ENCODE measurements at places on chromosomes 13 and 19.

DNA sequence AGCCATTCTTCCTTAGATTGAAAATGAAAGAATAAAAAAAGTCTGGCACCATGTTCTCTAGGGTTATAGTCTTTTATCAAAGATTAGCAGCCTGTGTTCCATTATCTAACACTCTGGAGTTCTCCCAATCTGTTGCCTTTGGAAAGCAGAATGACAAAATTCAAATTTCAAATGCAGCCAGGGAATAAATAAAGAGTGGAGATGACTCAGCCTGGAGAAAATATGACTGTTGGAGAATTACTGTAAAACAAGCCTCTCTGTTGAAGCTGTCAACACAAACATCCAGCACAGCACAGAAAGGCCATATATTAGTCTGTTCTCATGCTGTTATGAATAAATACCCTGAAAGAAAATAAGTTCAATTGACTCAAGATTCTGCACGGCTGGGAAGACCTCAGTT lies 650.5 kb upstream of the SLC10A2 start:
- no peak for DNase-seq

DNA sequence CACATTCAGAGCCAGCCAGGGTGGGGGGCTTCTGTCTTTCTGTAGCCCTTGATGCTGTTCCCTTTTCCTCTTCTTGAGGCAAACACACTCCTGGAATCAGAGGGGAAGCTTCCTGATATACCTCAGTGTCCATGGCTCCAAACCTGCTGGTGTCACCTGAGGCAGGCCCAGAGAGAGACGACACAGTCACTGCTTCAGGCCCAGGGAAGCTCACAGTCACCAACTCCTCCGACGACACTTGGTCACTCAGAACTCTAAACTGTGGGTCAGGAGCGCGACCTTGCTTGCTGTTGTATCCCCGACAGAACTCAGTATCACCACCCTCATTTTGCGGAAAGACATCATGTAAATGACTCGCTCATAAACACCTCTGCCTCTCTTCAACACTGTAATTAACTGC lies 1.1 kb downstream of the ATP13A1 start:
- DNase-seq, result no peak

GRCh38 chr13:79910875-79911540 lies 429.9 kb downstream of the SPRY2 start:
- no peak for DNase-seq

DNA sequence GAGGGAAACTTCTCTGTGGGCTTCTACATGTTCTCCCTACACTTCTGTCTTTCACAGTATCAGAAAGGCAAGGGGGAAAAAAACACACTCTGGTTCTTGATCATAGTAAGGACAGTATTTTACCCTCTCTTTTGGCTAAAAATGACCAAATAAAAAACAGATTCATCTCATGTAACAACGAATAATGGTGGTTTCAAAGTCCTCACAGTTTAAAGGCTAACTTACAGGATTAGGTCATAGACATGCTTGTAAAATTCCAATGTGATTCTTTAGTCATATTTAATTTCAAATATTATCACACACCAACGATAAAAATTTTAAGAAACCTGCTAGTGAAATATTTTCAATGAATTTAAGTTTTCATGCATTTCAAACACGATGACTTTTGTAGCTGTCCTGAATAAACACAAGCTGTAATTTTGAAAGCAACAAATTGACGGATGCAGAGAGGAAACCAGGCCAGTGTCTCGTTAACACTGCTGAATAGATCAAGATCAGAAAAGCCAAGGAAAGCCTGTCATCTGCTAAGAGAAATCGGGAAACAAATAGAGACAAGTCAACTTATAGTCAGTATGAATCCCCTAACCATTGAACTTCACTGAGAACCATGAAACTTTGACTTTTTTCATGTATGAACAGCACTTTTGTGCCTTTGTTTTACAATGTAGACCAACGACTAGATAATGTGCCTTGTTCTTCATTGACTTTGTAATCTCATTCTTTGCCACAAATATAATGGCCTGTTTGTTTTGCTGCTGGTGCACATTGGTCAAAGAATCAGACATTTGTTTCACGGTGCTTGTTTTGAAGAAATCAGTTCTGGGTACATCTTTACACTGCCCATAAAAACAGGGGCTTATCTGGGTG lies 22.0 kb downstream of the MBNL2 start:
- DNase-seq, result no peak

DNA sequence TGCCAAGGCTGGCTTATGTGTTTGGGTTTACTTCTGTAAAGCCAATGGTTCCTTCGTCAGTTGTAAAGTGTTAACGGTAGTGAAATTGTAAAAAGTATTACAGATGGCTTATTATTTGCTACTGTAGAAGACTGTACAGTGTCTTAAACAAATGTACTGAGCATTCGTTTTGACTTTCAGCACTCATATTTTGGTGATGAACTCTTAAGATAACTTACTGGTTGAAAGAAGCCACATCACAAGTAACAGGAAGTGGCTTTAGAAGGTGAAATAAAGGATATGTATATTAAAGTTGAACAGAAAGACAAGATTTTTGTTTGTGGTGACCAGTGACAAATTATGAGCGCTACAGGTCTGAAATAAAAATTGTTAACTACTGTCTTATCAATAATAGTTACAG lies 64.2 kb downstream of the URI1 start:
- DNase-seq, result no peak

DNA sequence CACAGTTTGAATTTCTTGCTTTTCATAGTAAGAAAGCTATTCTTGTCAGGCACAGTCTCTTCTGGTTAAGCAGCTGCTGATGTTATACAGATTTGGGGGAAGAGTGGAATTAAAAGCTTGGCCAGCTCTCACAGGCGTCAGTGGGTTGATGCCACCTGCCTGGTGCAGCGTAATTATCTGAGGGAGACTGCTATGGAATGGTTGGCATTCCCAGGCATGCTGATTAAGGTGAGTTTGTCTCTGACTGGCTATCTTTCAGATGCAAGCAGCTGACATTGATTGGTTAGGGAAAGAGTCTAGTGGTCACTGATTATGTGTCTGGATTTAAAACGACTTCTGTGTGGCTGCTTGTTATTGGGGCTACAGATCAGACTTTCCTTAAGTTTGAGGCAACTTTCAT lies 948.4 kb downstream of the UQCRFS1 start:
- no peak for DNase-seq

DNA sequence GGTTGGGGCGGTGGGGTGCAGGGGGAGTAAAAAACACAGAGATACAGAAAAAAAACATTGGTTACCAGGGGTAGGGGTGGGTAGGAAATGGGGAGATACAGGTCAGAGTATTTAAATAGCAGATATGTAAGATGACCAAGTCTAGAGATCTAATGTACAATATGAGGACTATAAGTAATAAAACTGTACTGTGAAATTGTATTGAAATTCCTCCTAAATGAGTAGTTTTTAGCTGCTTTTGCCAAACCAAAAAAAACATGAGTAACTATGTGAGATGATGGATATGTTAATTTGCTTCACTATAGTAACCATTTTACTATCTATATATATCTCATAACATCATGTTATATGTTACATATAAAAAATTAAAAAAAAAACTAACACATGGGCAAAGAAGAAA lies 29.6 kb downstream of the VWA8 start:
- DNase-seq, result no peak

- no peak for DNase-seq
Measured at GRCh38 chr13:92436924-92437323, 789.7 kb upstream of the GPC6 start.

- DNase-seq, result no peak
Measured at GRCh38 chr13:94968040-94968756, 255.9 kb upstream of the SOX21 start.

DNA sequence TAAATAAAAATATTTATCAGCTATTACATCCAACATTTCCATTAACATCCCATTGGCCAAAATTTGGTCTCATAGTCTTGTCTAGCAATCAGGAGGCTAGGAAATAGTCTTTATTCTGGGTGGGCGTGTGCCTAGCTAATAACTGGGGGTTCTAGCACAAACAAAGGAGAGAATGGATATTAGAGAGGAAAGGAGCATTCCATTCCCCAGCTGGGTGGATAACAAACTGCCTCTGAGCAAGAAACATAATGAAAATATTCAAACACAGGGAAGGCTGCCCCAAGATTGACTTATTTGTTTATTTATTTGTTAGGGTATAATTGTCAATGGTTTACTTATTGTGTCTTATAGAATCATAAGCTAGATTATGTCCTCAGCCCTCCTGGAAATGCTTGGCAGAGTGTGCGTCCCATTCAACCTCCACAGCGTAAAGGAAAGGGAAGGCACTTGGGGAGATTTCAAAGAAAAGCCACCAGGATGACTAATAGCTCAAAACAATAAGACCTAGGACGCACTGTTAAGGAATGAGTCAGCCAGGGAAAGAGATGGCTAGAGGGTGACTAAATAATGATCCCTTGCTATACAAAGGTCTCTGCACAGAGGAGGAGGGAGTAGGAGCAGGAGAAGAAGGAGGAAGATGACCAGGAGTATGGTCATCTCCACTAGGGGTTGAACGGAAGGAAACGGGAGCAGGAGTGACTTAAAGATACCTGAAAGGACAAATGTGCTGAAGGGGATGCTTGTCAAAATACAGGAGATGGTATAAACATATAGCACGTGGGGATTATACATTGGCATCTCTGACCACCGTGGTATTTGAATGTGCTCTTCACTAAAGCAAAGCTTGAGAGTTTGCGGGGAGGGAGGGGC lies 23.5 kb upstream of the USP12 start:
- DNase-seq, result no peak

DNA sequence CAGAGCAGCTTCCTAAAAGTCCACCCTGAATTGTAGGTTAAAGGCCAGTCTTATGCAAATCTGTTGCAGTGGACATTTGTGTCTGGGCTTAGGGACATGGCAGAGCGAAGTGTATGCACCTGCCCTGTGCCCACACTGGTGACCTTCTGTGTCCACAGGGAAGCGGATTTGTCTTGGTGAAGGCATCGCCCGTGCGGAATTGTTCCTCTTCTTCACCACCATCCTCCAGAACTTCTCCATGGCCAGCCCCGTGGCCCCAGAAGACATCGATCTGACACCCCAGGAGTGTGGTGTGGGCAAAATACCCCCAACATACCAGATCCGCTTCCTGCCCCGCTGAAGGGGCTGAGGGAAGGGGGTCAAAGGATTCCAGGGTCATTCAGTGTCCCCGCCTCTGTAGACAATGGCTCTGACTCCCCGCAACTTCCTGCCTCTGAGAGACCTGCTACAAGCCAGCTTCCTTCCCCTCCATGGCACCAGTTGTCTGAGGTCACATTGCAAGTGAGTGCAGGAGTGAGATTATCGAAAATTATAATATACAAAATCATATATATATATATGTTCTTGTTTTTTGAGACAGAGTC lies 25.5 kb downstream of the CYP2B6 start:
- DNase-seq, result no peak

DNA sequence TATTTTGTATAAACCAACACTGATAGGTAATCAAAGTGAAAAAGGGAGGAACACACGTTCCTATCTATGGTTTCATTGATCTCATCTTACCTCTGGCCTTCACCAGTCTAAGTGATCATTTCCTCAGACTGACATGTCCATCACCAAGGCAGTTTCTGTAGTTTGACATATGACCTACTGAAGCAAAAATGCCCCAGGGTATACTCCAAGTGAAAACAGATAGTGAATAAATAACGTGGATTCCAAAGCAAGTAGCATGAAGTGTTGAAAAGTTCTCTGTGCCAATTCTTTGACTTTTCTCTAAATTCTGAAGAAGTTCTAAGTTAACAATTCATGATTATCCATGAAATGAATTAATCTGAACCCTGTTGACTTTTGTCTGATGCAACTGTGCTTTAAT lies 334.2 kb upstream of the SGCG start:
- no peak for DNase-seq

GRCh38 chr13:114019367-114019766 lies 45.5 kb upstream of the C13orf46 start:
- no peak for DNase-seq

- no peak for DNase-seq
Measured at GRCh38 chr19:46611776-46612175, 10.6 kb downstream of the CALM3 start.

DNA sequence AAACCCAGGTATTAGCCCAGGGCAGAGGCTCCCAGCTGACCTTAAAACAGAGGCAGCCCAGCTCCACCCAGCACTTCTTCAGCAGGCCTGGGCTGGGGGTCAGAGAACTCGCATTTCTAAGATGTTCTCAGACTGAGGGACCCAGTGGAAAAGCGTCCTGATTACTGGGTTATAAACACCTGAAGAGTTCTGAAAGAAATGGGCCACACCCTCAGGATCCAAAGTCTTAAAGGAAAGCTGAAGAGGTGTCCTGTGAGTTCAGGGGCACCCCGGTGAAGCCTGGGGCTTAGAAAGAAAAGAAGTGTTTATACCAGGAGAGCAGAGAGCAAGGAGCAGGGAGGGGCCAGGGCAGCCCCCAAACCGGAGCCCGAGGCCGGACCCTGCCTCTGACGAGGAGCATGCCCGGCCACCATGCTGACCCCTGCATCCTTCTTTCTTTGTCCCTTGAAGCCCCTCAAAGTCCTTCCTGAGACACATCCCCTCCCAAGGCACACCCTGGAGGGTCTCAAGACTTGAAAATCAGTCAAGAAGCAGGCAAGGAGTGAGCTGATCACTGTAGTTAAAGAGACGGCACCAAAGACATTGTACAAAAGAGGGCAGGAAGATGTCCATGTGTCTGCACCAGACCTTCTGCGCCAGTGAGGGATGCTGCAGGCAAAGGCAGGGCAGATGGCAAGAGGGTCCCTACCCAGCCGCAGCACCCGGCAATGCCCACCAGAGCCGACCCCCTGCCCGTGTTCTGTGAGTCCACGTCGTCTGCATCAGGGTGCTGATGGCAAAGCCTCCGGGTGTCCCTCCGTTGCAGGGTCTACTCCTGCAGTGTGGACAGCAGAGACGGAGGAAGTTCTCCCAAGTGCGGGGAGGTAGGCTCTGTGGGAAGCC lies 10.6 kb upstream of the RAB20 start:
- DNase-seq, result no peak

DNA sequence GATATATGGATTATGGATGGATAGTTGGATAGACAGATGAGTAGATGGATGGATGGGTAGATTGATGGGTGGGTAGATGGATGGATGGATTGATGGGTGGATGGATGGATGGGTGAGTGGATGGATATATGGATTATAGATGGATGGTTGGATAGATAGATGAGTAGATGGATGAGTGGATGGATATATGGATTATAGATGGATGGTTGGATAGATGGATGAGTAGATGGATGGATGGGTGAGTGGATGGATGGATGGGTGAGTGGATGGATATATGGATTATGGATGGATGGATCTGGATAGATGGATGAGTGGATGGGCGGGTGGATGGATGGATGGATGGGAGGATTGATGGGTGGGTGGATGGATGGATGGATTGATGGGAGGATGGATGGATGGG lies 36.4 kb upstream of the TNFAIP8L1 start:
- no peak for DNase-seq

- no peak for DNase-seq
Measured at GRCh38 chr19:16360738-16361137, 36.1 kb downstream of the KLF2 start.

Measured in NCI-H1436 treated with DMSO at 0.1 percent for 48 hours (cell line).